ENCODE measurements at places on chromosomes 2 and 18.

- no peak for DNase-seq
Observed at GRCh38 chr2:132953771-132954170, 283.8 kb upstream of the LYPD1 start.

- DNase-seq: no peak
Observed at GRCh38 chr18:75010278-75010677, 198.7 kb downstream of the PTGR3 start.

GRCh38 chr2:104703669-104704068, 150.2 kb upstream of the POU3F3 start:
- no peak for DNase-seq

DNA sequence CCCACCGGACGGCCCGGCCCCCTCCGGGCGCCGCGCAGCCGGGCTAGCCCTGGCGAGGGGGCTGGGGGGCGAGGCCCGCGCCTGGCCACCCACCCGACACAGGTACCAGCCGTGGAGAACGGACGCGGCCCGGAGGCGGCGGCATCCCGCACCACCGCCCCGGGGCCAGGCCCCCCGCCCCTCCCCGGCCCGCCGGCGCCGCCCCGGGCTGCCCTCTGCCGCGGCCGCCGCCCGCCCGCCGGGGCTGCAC, 405 bp downstream of the SOS1 start:
- DNase-seq: no peak

- DNase-seq: no peak
Observed at GRCh38 chr2:195488567-195488966, 168.5 kb upstream of the SLC39A10 start.

GRCh38 chr2:27653397-27653796, 10.0 kb downstream of the SUPT7L start:
- DNase-seq: no peak

DNA sequence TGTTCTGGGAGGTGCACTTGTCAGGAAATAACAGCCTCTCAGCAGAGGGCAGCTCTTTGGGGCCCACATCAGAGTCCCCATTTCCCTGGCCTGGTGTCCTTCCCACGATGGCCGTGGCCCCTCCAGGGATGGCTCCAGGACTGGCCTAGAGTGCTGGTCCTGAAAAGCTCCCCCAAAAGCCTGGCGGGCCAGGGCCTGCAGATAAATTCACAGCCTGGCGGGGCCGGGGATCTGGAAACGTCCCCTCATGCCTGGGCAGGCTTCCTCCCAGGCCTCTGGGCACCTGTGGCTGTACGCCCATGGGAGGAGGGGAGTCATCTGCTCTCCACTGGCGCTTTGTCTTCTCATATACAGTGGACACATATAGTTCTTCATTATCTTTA, 52.6 kb upstream of the HS6ST1 start:
- DNase-seq: no peak

DNA sequence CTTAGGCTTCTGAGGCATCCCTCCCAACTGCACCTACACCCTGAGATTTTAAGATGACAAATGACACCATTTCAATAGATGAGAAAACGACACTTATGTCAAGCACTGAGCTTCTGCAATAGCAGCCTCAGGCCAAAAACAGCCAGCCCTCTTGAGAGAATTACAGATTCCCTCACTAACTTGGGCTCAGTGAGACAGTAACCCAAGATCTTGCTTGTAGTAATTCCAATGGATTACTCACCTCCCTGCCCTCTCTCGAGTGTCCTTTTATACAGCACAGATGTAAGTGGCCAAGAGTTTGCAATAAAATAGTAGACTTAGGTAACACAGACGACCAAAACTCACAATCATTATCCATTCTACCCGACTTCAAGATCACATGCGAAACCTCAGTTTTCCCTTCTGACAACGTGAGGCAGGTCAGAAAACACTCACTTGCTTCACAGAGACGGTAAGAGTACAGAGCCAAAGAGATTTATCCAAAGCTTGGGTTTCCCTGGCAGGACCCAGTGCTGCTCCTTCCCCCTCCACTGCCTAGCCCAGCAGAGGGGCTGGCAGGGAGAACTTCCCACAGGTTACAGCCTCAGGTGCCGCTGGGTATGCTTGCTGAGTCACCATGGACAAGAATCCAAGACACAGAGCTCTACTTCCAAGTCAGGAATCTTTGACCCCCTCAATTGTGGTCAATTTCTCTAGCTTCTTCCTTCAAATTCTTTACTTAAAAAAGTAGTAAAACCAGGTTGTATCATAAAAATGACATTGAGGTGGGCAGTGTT, 181.4 kb downstream of the MYO5B start:
- DNase-seq: no peak

DNA sequence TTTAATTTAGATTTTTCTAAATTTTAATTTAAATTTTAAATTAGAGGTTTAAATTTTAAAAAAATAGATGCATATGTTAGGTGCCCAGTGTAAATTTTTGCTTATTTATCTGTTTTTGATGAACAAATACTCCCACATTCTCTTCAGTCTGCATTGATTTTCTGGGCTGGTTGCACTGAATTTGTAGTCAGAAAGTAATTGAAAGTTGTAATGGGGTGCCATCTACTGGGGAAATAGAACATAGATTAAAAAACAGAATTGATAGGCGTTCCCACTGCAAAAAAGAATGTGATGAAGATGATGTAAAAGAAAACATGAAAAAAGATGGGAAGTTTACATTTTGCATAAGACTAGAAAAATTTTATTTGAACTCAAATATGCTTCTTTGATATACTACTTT, 51.7 kb upstream of the CCDC85A start:
- DNase-seq: no peak

DNA sequence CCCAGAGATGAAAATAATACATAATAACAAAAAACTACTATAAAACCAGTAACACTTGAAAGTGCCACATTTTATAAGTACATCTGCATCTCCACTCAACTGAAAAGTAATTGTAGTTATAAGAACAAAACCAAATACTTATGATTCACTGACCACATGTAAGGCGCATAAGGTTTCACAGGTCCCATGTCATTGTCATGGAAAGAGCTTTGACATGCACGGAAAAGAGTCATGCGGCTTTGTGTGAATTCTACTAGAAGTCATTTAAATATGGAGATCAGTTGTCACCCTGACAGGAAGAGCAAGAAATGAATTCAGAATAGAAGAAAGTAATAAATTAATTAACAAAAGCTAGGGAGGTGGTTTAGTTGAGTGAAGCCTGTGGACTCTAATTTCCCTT, 459.1 kb downstream of the CDH2 start:
- DNase-seq: no peak

DNA sequence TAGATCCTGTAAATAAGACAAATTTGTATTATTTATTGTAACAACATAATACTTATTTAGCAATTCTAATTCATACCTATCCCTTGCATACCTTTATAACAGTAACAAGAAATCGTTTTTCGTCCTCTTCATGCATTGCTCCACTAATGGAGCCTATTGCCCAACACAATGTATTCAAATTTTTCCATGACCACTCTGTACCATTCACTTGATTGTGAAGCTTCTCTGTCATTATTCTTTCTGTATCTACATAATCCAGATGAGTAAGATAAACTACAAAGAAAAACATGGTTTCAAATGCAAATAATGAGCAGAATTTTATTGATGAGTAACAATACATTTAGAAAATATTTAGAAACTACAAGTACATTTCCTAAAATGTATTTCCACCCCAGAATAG, 21.6 kb upstream of the USP34 start:
- no peak for DNase-seq

DNA sequence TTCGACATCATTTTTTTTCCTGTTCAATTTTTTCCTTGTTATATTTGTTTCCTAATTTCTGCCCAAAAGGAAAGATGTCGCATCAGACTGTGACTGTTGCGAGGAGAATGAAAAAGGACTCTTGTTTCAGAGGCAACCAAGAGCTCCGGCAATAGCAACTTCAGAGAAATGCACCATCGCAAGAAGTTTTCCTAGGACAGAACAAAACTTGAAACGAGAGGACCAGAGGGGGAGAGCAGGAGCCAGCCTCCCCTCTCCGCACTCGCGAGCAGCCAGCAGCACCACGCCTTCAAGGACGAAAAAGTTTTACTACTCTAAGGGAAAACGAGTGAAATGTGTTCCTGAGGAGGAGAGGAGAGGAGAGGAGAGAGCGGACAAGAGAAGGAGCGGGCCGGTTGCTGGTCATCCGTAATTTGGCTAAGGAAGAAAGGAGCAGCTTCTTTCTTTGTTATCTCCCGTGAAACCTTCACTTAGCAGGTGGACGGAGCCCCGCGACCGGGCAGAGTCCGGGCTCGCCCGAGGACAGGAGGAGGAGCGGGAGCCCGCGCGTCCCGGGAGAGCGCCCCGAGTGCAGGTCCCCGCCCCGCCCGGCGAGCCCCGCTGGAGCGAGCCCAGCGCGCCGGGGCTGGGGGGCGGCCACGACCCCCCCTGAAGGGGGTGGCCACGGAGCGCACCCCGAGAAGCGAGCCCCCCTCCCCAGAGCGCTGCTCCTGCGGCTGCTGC, 744 bp downstream of the POU3F3 start:
- no peak for DNase-seq

- DNase-seq: no peak
Observed at GRCh38 chr2:182426918-182427240, at the start of gene PDE1A. PDE1A (minus strand) TSS chr2:182427036.

DNA sequence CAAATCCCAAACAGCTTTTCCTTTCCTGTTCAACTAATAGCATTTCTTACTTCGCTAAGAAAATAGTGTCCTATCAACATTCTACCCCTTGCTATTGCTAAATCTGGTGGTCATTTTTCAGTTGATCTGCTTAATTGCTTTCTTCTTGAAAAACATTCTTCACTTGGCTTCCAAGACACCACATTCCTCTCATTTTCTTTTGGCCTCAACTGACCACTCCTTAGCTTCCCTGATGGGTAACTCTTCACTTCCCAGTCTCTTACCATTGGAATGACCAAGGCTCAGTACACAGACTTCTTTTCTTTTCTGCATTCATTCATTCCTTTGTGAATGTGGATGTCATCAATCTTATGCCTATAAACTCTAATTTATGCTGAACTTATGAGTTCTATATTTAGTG, 230.8 kb upstream of the CDH2 start:
- no peak for DNase-seq

DNA sequence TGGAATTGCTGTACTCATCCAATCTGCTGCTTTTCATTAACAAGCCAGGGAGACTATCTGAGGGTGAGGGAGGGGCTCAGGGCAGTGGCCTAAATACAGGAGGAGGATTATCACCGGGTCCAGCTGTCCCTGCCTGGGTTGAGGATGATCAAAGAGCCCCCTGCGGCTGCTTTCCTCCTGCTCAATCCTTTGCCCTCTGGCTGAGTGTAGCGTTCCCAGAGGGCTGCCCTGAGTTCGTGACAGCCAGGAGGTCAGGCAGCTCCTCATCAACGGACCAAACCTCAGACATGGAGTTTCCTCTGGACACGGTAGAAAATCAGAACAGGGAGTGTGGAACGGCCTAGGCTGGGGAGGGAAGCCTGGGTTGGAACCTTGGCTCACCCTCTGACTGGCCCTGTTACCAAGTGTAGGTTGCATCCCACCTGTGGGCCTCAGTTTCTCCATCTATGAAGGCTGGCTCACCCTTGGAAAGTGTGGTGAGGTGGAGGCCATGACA, 23.5 kb downstream of the CIB4 start:
- DNase-seq: no peak

GRCh38 chr2:30565851-30566358, 118.9 kb downstream of the LCLAT1 start:
- no peak for DNase-seq

GRCh38 chr2:169265591-169265990, 96.7 kb downstream of the LRP2 start:
- DNase-seq: no peak

DNA sequence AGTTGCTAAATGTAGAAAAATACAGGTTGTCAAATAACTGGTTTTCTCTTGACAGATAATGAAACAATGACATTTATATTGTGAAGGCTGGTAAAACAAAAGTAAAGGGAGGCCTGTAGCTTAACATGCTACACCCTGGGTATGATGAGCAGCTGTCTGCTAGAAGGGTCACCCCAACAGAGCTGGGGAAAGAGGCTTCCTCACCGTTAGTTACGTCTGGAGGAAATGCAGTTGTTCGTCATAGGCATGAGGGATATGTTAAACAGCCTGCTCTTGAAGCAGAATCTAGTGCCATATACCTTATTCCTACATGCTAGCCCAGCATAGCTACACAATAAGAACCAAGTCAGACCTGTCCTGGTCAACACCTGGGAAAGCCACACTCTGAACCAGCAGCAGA, 49.9 kb downstream of the LPIN2 start:
- DNase-seq: peak; percentile 81

GRCh38 chr2:11535899-11536344, 2.1 kb downstream of the GREB1 start:
- DNase-seq: no peak
